GM12878 (cell line): ENCODE measurements at places on chromosomes 4 and X.

- H3K4me1 ChIP-seq: peaks cover 16% of the 10 kb centered on the region; the same call in 1 of the 2 replicates
- no peaks in the 10 kb centered on the region for H3K27me3 ChIP-seq
- no peak for DNase-seq
- H3K4me3 ChIP-seq: peak overlapping the region; percentile 93
These were observed 5.4 kb upstream of the NAA15 start for GRCh38 chr4:139295942-139296299.

DNA sequence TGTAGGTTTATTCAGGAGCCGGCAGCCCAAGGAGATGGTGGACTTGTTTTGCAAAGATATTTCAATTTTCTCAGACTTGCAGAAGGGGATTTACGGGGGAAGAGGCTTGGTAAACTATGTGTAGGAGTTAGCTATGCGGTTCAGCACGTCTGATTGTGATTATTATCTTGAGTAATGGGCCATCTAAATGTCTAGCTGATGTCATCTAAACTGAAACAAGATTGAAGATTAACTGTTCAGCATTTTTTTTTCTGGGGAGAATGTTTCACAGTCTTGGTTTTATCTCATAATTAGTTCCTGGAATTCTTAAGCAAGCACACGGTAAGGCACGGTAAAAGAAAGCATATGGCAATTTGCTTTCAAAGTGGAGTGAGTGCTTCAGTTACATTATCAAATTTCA lies 207.3 kb upstream of the CXorf51B start:
- H3K27me3 ChIP-seq: no peaks in the 10 kb centered on the region
- H3K4me1 ChIP-seq: no peaks in the 10 kb centered on the region
- no peaks in the 10 kb centered on the region for H3K36me3 ChIP-seq
- H3K4me3 ChIP-seq: no peak overlapping the region
- H3K27ac ChIP-seq: no peak overlapping the region
- no peak for DNase-seq

- H3K4me3 ChIP-seq: no peak overlapping the region
- H3K36me3 ChIP-seq: no peaks in the 10 kb centered on the region
- no peak overlapping the region for H3K27ac ChIP-seq
- no peaks in the 10 kb centered on the region for H3K27me3 ChIP-seq
- no peak for DNase-seq
These were observed 205.9 kb downstream of the RAPGEF2 start for GRCh38 chr4:159308566-159309340.

DNA sequence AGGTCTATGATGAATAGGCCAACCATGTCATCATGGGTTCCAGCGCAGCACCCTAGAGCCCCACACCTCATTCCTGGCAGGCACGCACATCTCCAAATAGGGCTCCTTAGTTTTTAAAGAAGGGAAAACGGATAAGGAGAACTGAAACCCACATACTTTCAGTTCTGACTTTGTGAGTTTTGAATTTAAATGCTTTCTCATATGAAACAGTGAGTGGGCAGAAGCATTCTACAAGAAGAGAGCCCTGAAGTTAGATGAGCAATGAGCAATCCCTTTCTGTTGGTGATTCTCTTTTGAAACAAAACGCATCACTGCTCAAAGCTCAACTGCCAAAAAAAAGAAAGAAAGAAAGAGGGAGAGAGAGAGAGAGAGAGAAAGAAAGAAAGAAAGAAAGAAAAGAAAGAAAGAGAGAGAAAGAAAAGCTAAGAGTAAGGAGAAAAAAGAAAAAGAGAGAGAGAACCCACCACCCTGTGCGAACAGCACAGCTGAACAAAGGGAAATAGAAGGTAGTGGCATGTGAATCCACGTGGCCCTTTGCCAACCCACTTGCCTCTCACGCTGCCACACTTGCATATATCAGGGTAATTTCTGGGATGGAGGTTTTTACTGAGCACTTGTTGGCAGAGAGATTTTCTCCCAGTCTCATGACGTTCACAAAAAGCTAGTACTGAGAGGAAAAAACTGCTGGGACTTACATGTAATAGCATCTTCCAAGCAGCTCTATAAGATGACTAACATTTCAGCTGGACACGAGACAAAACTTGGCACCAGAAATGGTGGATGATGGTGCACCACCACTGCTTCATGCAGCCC lies 31.0 kb downstream of the TMSB4X start:
- peak; percentile 89 for DNase-seq
- H3K4me3 ChIP-seq: peak overlapping the region; percentile 28; the same call in 1 of the 2 replicates
- no peaks in the 10 kb centered on the region for H3K27me3 ChIP-seq
- H3K4me1 ChIP-seq: peaks cover 83% of the 10 kb centered on the region

DNA sequence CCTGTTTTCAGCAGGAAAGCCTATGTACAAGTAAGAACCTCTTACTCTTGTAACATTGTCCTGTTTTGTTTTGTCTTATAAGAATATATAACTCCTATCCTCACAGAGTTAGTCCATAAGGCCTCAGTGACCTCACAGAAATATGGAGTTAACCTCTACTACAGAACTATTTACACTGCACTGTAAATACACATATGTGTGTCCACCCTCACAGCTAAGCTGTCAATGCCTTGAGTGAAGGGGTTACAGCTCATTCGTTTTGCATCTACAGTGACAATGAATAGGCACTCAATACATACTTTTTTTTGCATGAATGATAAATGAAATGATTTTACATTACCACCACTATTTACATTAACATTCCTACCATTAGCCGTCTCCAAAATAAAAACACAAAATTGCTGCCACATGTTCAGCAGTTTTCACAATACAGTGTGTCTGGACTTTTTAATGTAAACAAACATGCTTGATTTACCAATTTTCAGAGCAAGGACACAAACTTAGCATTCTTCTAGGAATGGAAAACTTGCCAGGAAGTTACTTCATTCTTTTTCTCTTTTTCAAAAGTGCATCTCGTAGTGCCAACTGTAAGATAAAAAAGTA lies 9.5 kb upstream of the NAAA start:
- H3K4me1 ChIP-seq: peaks cover 9% of the 10 kb centered on the region
- H3K27me3 ChIP-seq: no peaks in the 10 kb centered on the region
- H3K36me3 ChIP-seq: peaks cover 32% of the 10 kb centered on the region
- H3K4me3 ChIP-seq: no peak overlapping the region
- DNase-seq: no peak
- no peak overlapping the region for H3K27ac ChIP-seq

- no peak overlapping the region for H3K4me3 ChIP-seq
- no peaks in the 10 kb centered on the region for H3K27me3 ChIP-seq
- peaks cover 6% of the 10 kb centered on the region; the same call in 1 of the 2 replicates for H3K4me1 ChIP-seq
- H3K36me3 ChIP-seq: no peaks in the 10 kb centered on the region
- peak; percentile 73 for DNase-seq
These were observed 277.5 kb upstream of the AGTR2 start for GRCh38 chrX:115892787-115893671.
